ENCODE measurements at places on chromosomes 3 and 15. TPM values are rescaled to one million over a fixed set of nuclear protein-coding genes. Genes with fewer than 3 reads are reported as not detected.

GRCh38 chr15:66298803-66299251 lies 5.5 kb downstream of the DIS3L start:
- DNase-seq: no peak

DNA sequence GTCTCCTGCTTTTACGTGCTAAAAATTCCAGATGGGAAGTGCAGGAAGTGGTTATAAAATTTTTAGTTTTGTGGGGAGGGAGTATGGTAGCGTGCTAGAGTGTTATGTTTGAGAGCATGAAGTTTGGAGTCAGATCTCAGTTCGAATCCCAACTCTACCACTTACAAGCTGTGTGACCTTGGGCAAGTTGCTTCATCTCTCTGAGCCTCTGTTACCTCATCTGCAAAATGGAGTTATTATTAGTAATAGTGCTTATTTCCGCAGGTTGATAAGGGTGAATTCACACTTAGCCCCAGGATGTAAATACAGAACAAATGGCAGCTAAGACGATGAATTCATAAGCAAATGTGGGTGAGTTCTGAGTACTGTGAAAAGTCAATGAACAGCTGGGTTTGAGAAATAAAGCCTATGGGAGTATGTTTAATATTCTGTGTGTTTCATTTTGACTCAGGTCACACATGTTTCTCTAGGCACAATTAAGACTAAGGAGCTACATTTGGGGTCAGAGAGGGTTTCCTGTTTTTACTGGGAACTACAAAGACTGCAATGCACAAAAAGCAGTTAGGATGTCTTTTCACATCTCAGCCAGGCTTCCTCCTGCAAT lies 73.1 kb upstream of the FEZF2 start:
- DNase-seq: no peak

The TRH gene
- total RNA-seq: not detected

The GOLGA6L7 gene
- total RNA-seq: not detected

The CPLX3 gene
- total RNA-seq: not detected

Measured in H9 (cell line).